ENCODE measurements at places on chromosomes 1 and 21. TPM values are rescaled to one million over a fixed set of nuclear protein-coding genes. Genes with fewer than 3 reads are reported as not detected.

DNA sequence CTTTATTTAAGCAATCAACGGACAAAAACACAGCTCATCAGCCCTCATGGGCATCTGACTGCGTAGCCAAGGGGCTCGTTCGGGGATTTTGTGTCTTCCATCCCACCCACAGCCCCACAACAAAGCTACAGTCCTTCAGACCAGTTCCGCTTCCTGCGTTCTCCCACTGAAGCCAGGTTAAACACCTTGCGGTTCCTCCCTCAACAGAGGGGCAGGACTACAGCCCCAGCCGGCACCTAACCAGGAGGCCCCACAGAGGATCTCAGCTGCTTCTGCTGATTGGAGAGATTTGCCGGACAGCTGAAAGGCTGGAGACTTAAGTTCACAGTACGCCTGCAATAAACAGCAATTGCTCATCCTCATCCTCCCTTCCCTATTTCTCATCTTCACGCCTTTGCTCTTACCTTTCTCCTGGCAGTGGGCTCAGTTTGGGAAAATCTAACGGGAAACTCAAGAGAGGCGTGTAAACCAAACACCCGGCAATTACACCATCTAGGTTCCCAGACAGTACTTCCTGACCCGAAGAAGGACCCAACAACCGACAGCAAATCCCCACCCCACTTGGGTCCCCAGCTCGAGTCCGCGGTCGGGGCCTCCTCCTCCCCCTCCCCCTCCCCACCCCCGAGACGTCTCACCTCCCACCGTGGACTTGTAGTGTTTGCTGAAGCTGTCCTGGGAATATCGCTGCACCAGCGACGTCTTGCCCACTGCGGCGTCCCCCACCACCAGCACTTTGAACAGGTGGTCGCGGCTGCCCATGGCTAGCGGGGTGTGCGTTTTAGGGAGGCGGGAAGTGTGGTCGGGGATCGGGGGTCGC lies 876 bp downstream of the RAB29 start:
- DNase-seq, result no peak

- no peak for DNase-seq
These were observed 76.3 kb upstream of the LMO4 start for GRCh38 chr1:87252406-87252805.

DNA sequence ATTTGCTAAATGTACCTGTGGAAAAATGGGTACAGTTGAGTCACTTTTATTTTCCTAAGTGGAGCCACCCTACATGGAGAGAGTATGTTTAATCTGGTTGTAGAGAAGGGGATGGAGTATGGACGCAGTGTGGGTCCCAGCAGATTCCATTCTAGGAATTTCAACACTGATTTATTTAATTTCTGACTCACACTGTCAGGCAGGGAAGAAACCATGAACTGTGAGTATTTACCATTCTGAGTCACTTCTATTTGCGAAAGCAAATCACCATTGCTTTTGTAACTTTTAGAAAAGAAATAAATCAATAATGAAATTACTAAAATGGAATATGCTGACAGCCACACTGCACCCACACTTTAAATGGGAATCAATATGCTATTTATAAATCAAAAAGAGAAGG lies 339.0 kb downstream of the DSCAM start:
- peak; percentile 11 for DNase-seq

GRCh38 chr21:27464648-27465047 lies 497.8 kb upstream of the ADAMTS5 start:
- DNase-seq, result no peak

DNA sequence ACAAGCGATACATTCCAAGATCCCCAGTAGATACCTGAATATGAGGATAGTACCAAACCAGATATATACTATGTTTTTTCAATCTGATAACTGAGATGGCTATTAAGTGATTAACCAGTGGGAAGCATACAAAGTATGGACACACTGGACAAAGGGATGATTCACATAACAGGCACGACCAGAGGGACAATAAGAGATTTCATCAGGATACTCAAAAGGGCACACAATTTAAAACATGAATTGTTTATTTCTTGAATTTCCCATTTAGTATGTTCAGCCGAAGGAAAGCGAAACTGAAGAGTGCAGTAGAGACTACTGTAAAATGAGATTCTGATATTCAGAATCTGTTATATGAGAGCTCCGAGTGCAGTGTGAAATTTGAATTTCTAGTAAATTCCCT lies 10.6 kb downstream of the ZZZ3 start:
- no peak for DNase-seq

DNA sequence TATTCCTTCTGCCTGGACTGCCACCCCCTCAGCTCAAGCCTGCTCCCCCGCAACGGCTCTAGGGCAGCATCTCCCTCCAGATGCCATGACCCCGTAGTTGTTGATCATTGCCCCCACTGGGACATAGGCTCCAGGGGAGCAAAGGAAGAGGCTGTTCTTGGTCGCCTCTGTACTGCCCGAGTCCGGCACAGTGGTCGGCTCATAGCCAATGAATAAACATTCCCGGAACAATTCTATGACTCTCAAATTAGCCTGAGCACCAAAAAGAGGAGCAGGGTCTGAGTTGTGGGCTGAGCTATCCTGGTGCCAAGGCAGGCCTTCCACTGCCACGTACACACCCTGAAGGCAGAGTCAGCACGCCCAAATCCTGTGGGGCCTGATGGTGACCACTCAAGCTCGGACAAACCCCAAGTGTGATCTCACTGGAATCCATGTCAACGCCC lies 33.1 kb downstream of the CAPZB start:
- peak; percentile 87 for DNase-seq

- DNase-seq, result no peak
These were observed 5.0 kb downstream of the DMRTB1 start for GRCh38 chr1:53463961-53464899.

- DNase-seq, result no peak
These were observed 31.9 kb upstream of the SLC19A2 start for GRCh38 chr1:169517558-169518186.

- DNase-seq, result no peak
These were observed 89.3 kb downstream of the FASLG start for GRCh38 chr1:172748201-172748600.

GRCh38 chr1:76229279-76230005 lies 154.9 kb downstream of the ST6GALNAC3 start:
- no peak for DNase-seq

GRCh38 chr1:243783714-243784113 lies 66.3 kb downstream of the AKT3 start:
- DNase-seq, result no peak

GRCh38 chr1:38923607-38924006 lies 18.0 kb downstream of the RHBDL2 start:
- DNase-seq, result no peak

- no peak for DNase-seq
These were observed 12.5 kb downstream of the RHOC start for GRCh38 chr1:112694363-112694929.

DNA sequence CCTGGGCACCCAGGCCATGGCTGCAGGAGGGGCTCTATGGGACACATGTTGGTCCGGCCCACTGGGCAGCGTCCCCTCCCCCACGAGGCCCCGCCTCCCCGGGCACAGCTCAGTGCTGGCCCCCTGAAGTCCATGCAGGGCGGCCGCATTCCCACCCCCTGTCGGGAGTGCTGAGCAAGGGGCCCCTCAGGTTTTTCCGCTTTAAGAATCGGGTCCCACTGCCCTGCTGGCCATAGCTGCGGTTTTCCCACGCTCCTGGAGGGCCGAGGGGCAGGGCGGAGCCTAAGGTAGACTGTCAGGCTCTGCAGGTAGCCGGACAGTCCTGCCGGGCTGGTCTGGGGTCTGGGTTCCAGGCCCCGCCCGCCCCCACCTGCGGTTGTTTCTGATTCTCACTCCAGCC lies 43.5 kb upstream of the CCDC27 start:
- no peak for DNase-seq

- DNase-seq, result peak; percentile 67
These were observed 3.1 kb upstream of the SELENON start for GRCh38 chr1:25796811-25797458.

DNA sequence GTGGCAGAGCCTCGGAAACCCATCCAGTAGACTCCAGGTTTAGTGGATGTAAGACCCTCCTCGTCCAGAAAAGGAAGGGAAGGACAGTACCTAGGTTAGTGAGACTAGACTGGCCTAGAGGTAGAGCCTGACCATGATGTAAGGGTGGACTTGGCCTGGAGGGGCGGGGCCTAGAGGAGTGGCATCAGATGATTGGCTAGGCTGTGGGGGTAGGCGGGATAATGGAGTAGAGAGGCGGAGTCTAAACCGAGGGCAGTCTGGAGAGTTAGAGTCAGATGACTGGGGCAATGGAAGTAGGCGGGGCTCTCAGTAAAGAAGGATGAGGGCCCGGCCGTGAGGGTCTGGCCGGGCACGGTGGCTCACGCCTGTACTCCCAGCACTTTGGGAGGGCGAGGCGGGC lies 70.1 kb downstream of the EPHB2 start:
- peak; percentile 13 for DNase-seq

DNA sequence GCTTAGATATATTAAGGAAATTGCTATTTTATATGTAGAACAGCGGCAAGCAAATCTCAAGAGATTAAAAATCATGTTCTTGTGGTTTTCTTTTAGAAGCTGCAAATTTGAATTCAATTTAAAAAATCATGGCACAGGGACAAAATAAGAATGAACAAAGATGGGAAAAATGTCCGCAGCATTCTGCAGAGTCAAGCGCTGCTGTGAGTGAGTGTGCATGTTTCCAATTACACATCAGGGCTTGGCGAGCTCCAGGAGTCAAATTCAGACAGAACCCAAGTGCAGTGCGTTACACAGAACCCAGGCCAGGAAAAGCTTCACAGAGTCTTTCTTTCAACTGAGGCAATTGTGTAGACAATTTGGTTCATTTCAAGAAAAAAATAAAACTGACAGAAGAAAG lies 33.3 kb upstream of the ERG start:
- no peak for DNase-seq

DNA sequence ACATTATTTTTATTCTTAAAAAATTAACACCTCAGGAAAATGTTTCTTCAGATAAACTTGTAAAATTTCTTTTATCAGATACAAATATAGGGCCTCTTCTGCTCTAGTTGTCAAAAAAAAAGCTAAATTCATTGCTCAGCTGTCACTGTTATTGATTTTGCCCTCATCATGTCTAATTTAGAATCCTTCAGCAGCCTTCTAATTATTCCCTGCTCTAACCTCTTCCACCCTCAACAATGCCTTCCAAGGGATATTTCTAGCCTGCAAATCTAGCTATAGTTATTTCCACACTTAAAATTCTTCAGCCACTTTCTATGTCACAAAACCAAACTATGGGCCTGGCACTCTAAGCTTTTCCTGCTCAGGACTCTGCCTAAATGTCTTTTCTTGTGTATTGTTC lies 25.2 kb downstream of the PDE4B start:
- DNase-seq, result no peak

DNA sequence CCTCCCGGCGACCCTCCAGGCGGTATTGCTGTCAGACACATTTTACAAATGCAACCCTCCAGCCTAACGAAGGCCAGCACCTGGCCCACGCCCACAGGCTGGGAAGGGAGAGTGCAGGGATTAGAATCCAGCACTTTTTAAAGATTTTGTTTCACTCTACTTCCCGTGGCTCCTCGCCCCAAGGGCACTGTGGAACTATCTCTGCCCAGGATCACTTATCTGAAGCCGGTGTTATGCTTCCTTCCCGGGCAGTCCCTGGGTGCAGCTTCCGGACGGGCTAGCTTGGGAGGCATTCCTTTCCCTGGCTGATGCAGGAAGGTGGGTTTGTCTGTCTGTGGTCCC lies 35.8 kb downstream of the CCN1 start:
- no peak for DNase-seq

DNA sequence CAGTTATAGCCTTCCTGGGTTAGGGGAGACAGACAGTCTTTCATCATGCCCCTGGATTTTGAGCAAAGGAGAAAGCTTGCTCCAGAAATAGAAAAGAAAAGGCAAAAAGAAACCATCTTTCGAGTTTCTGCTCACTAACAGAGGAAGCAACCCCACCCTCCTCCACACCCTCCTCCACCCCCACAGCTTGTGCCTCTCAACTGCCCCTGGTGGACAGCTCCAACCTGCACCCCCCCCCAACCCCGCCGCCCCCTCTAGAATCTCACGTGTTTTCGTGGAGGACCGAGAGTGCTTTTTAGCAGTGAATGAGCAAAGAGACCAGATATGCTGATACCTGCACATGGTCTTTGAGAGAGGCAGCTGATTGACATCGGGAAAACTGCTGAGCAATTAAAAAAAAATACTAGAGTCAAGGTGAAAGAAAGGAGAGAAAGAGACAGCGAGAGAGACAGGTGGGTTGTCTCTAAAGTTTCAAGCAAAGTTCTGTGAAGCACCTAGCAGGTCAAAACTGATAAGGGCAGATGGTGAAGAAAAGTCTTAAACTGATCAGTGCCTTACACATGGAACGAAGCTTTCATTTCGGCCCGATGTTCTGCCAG lies 358.3 kb downstream of the KIF26B start:
- DNase-seq, result peak; percentile 29

DNA sequence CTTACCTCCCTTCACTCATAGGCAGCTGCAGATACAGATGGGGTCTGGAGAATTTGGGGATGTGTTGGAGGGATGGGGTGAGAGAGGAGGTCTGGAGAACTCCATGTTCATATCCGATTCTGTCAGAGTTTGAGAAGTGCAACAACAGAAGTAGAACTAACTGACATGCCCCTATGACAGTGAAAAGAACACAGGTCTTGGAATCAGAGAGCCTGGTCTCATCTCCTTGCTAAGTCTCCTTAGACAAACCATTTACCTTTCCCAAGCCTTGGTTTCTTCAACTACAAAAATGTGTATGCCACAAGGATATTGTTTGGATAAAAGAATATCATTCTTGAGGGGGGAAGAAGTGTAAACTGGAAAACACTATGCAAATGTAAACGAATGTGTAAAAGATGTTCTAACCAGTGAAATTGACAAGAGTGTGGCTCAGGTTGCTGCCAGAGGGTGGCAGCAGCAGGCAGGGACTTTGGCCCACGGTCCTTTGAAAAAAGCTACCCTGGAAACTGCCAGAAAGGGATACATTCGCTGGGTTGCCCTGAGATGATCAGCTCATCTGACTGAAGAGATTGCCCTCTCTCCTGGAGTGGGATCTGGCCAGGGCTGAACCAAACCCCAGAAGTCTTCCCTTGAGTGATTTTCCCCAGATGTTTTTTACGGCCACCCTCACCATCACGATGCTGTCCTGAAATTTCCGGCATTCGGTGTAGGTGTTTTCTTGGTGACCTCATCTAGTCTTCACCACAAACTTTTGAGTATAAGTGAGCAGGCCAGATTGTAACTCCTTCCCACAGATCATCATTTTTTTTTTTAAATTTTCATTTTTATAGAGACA lies 17.0 kb upstream of the CD2 start:
- peak; percentile 23 for DNase-seq

DNA sequence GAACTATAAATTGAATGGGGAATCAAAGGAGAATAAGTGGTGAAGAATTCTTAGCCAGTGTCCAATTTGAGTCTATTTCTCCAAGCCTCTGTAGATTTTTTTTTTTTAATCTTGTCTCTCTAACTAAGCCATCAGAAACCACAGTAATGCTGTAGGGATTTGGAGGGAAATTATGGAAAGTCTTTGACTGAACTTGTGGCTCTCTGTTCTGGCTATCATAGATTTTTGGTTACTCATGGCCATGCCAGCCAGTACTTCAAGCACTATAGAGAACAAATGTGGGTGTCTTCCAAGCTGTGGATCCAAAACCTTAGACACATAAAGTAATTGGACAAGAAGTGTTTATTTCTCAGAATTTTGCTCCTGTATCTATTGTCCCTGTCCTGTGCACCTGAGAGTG lies 147.9 kb downstream of the LRRC40 start:
- no peak for DNase-seq

The RHD gene
- not detected for total RNA-seq

The SLC9C2 gene
- total RNA-seq, result not detected

The RPTN gene
- not detected for total RNA-seq

The USP24 gene
- total RNA-seq, result 18.0 TPM

The GJA4 gene
- total RNA-seq, result not detected

The GBP2 gene
- 47.0 TPM for total RNA-seq

The KRTAP19-3 gene
- total RNA-seq, result not detected

The MMP23B gene
- not detected for total RNA-seq
